ENCODE measurements at places on chromosomes 3 and 15.
A peak's percentile ranks its signal among the peaks of the same experiment; 100 is the strongest.

- DNase-seq = no peak
Observed at GRCh38 chr3:170095771-170096170, 58.0 kb downstream of the GPR160 start.

DNA sequence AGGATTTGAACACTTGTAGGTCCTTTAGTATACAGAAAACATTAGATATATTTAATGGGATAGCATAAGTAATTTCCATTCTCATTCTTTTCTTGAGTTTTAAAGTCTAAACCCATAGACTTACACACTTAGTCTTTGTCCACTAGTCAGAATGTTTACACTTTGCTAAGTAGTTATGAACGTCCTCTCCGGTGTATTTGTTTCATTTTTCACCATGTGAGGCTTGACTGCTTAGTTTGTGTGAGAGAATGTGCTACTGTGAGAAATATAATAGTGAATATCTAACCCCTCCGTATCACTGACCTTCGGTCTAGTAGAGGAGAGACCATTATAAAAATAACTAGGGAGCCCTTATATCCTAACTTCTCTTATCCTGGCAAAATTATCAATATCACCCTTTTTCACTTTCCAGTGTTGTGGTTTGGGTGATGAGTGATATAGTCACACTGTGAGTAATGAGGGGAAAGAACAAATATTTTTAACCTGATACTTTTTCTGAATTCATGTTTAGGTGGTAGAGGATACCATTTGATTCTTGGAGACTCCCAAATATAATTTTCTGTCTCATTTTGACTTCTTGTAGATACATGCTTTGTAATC is 122.4 kb downstream of the UBE2E2 start:
- DNase-seq = no peak

GRCh38 chr3:35224565-35225295 is 414.6 kb upstream of the ARPP21 start:
- DNase-seq = no peak

DNA sequence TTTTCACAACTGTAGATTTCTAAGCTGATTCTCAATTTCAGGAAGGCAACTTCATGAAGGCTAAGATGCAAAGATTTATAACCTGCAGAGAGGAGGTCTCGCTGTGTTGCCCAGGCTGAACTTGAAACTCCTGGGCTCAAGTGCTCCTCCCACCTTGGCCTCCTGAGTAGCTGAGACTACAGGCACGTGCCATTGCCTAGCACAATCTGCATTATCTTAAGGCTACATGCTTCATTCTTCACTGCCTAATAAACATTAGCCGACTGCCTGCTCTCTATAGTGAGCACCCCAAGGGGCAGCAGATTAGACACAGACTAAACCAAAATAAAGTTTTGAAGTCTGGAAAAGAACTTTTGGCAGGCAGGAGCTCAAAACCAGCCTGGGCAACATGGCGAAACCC is 17.1 kb downstream of the CPEB1 start:
- no peak for DNase-seq

DNA sequence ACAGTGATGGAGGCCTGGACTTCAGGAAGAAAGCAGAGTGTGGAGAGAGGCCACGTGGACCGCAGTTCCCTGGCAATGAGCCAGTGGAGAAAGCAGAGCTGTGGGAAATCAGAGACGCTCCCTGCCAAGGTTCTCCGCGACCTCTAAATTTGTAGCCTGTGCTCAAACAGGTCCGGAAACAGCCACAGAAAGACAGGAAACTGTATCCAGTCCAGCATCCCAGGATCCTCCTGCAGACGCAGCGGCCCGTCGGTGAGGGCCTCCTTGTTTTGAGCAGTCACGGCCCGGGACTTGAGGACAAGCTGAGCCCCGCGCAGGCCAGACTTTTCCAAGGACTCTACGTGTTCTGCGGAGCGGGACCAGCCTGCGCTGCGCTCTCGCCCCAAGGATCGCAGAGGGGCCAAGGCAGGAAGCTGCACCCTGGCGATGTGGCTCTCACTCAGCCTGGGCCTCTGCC is 22.3 kb downstream of the RPSA start:
- no peak for DNase-seq

DNA sequence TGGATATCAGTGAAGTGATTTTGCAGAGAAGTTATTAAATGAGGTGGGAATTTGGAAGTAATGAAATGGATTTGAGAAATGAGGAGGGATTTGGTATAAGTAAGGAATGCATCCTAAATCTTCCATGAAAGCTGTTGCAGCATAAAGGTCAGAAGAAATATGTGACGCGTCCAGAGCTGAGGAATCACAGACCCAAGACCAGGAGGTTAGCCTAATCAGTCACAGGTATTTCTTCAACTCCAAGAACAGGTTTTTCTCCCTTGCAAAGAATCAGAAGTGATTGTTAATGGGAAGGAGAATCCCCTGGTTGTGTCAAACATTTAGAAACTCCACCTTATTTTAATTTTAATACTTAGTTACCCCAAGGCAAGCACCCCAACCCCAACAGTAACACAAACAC is 253.2 kb downstream of the MEX3B start:
- DNase-seq = no peak

DNA sequence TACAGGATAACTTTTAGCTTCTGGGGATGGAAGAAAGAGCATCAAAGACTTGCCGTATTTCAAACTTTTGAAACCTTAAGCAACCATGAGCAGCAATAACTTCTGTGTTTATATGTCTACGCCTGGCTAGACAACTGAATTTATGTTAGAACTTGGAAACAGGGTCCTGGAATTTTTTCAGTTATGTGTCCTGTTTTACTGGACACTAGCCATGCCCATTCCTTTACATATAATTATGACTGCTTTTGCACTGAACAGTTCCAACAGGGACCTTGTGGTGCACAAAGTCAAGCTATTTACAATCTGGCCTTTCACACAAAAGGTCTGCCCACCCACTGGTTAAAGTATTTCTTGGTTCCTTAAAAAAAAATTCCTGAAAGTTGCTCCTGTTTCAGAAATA is 37.1 kb downstream of the TJP1 start:
- no peak for DNase-seq

GRCh38 chr3:90184861-90185260 is 1077.4 kb downstream of the EPHA3 start:
- no peak for DNase-seq

DNA sequence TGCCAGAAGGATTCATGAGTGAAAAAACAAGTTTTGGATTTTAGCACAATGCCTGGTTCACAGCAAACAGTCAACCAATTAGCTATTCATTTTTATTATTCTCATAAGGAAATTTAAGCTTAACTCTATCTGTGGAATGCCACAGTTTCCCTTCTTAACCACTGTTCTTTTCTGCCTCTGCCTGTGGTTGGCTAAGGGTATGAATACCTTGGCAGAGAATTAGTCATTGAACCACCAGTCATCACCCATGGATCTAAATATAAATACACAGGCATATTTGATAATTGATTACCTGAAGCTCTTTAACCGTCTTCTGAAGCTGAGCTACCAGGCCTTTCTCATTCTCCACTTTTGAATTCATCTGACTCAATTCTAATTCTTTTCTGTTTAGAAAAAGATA is 79.9 kb downstream of the MYH15 start:
- no peak for DNase-seq

DNA sequence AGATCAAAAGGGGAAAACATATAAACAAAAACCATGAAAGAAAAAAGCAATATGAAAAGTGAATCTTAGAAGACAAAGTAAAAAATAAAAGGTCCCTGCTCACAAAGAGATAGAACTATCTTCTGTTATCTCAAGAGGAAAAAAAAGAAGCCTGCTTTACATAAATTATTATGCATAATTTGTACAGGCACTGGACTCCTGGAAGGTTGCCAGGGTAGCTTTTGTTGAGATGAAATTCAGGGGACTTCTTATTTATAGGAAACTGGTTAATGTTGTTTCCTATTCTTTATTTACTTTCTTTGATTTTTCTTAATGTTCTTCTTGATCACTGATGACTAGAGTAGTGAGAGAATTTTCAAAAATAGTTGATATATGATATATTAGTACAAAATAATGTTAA is 66.9 kb downstream of the PPM1L start:
- no peak for DNase-seq

DNA sequence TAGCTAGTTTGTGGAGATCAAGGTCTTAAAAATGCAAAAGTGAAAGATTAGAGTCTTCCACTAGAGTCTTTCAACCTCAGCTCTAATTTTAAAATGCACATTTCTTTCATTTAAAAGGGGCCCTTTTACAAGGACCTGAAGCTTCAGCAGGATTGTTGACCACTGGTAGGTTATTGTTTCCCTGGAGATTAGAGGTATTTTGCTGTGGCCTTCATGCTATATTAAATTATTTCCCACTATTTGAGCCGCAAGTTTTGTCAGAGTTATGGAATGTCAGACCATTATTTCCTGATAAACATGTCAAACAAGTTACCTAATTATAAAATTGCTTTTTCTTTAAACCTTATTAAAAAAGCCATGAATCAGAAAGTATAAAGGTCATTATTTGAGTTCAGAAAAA is 103.1 kb upstream of the CCNL1 start:
- no peak for DNase-seq

GRCh38 chr15:32838338-32838737 is 120.5 kb downstream of the GREM1 start:
- DNase-seq = no peak

DNA sequence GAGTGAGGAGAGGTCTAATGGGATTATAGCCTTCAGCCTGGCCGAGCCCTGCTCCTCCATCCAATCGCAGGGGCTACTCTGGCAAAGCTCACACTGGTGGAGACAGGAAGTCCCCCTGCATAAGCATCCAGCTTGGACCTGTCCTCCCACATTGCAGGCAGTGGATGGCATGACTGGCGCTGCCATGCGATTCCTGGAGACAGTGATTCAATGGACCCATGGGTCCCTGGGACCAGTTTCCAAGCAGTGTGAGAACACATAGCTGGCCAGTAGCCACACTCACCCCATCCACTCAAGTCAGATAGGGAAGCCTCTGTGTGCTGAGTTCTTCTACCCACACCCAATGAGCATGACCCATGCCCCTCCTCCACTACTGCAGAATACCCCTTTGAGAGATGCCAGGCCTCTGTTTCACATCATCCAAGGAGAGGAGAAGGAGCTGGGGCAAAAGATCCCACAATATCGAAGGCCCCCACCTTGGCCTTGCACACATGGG is 18.1 kb upstream of the POC1A start:
- no peak for DNase-seq

GRCh38 chr3:38039101-38039898 is at the start of gene DLEC1:
Gene DLEC1 (plus strand): TSS chr3:38039208. CDS start chr3:38039226, 18 bp downstream.
- DNase-seq = peak; percentile 72

DNA sequence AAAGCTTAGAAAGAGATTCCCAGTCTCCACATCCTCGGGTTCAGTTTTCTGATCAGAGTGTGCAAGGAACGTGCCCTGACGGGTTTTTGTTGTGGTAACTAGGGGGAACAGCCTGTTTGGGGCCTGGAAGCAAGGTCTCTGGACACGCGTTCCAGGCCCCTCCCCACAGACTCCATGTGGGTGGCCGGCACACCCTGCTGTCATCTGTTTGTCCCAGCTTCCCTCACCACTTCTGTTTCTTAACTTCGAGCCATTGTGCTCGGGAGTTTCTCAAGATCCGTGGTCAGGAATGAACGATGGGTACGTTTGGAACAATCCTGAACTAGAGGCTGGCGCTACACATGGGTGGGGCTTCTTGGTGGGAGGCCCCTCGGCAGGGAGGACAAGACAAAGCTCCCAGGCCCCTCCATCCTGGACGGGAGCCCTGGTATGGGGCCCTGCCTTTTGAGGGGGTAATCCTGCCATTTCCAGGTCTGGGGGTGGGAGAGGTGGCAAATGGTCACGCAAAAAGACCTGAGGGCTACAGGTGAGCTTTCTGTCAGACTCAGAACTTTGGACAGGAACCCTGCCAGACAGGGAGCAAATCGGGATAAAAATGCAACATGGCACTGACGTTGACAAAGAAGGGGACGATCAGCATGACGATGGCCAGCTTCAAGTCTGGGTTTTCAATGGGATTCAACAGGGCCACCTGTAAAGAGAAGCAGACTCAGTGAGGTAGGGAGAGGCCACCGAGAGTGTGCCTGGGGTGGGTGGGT is 8.5 kb upstream of the MUSTN1 start:
- no peak for DNase-seq

DNA sequence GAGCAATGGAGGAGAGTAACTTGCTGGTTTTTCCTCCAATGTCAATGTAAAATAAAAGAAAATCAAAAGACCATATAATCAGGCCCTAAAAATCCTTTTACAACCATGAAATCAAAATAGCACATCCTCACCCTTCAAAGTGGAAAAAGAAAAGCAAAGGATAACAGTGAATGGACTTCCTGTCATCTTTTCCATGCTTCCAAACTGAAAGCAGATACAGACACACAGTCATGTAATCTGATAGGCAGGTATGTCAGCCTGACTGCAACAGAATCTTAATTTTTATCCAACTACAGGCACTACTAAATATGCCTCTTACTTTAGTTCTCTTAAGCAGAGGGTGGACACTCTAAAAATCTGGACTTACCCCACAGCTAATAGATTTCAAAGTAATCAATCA is 27.8 kb upstream of the IGDCC4 start:
- no peak for DNase-seq

GRCh38 chr3:16380421-16380820 is 115.4 kb downstream of the OXNAD1 start:
- no peak for DNase-seq
